Activated B cell treated with CpG ODN at 0.5 μM for 24 hours (primary cell): ENCODE measurements at places on chromosomes 2 and 18.

DNA sequence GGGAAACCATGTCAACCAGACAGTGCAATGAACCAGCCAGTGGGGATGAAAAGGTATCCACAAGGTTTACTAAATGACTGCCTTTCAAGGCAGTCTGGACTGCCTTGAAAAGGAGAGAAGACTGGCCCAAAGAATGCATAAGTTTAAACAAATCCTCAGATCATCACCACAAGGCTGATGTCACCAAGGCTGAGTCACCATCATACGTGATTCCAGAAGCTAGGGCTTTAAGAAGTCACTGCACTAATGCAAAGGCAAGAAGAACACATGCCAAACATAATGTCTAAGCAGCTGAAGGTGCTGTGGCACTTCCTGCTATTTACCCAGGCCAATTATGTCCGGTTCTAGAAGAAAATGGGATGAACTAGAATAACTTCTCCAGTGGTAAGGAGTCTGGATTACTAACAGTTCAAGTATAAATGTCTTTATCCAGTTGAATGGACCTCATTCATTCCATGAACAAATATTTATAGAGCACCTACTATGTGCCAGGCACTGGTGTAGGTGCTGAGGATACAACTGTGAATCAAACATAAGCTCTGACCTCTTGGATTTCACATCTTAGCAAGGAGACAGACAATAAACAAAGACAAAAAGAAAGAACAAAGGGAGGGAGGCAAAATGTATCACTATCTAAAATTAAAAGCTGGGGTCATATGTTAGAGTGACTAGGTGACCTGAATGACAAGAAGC lies 37.6 kb upstream of the ONECUT2 start:
- no peaks in the 10 kb centered on the region for H3K4me1 ChIP-seq
- H3K27ac ChIP-seq, result no peak overlapping the region
- no peak for DNase-seq
- H3K4me3 ChIP-seq, result no peak overlapping the region
- H3K27me3 ChIP-seq, result peaks cover 7% of the 10 kb centered on the region
- H3K36me3 ChIP-seq, result no peaks in the 10 kb centered on the region

GRCh38 chr18:9055185-9055584 lies 47.3 kb upstream of the NDUFV2 start:
- H3K27ac ChIP-seq, result no peak overlapping the region
- peaks cover 6% of the 10 kb centered on the region for H3K4me1 ChIP-seq
- DNase-seq, result no peak
- no peak overlapping the region for H3K4me3 ChIP-seq

- DNase-seq, result peak; percentile 50
- H3K27ac ChIP-seq, result peak overlapping the region; percentile 90
- H3K27me3 ChIP-seq, result peaks cover 3% of the 10 kb centered on the region
- peak overlapping the region; percentile 97 for H3K4me3 ChIP-seq
- H3K4me1 ChIP-seq, result peaks cover 26% of the 10 kb centered on the region
Measured at GRCh38 chr2:74554820-74555531, 456 bp downstream of the DOK1 start.

DNA sequence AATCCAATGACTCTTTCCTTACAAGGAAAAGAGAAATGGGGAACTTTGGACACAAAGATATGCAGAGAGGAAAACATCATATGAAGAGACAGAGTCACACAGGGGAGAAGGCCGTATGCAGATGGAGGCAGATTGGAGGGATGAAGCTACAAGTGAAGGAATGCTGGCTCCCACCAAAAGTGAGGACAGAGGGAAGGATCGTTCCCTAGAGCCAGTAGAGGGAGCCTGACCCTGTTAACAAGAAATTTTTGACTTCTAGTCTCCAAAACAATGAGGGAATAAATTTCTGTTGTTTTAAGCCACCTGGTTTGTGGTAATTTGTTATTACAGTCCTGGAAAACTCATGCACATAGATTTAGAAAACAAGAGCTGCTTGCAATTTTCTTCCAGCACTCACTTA lies 169.3 kb downstream of the PMAIP1 start:
- H3K36me3 ChIP-seq, result no peaks in the 10 kb centered on the region
- peaks cover 13% of the 10 kb centered on the region for H3K27me3 ChIP-seq
- H3K4me3 ChIP-seq, result no peak overlapping the region
- DNase-seq, result no peak
- no peaks in the 10 kb centered on the region for H3K4me1 ChIP-seq

GRCh38 chr2:36352701-36353100 lies 2.9 kb upstream of the CRIM1 start:
- peaks cover 26% of the 10 kb centered on the region for H3K4me1 ChIP-seq
- H3K4me3 ChIP-seq, result no peak overlapping the region
- no peaks in the 10 kb centered on the region for H3K36me3 ChIP-seq
- no peak overlapping the region for H3K27ac ChIP-seq
- DNase-seq, result no peak

- no peak overlapping the region for H3K27ac ChIP-seq
- peaks cover 2% of the 10 kb centered on the region for H3K4me1 ChIP-seq
- no peaks in the 10 kb centered on the region for H3K36me3 ChIP-seq
- peaks cover 5% of the 10 kb centered on the region for H3K27me3 ChIP-seq
- H3K4me3 ChIP-seq, result no peak overlapping the region
Measured at GRCh38 chr2:29309090-29310029, 194.1 kb downstream of the CLIP4 start.

DNA sequence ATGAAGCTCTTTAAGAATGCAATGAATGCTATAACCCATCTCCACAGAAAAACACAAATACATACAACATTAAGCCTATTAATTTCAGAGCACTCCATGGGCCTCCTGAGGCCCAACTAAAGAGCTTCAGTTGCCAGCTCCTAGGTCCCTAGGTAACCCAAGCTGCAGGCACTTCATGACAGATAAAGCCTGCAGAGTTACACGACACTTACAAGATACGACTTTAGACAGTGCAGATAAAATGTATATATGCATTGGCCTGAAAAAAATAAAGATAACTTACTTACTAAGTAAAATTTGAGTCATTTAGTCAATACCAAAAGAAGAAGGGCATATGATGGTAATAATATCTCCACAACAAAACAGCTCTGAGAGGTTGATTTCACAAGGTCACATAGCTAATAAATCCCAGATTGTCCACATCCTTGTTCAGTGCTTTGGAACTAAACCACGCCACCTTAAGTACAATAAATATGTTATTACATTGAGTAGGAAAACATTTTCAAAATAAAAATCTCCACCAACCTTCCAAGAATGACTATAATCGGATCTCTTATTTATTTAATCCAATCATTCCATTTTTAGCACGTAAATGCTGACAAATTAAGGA lies 3.4 kb downstream of the MAP4K3 start:
- peaks cover 20% of the 10 kb centered on the region for H3K4me1 ChIP-seq
- no peak overlapping the region for H3K27ac ChIP-seq
- H3K4me3 ChIP-seq, result no peak overlapping the region
- no peaks in the 10 kb centered on the region for H3K27me3 ChIP-seq

DNA sequence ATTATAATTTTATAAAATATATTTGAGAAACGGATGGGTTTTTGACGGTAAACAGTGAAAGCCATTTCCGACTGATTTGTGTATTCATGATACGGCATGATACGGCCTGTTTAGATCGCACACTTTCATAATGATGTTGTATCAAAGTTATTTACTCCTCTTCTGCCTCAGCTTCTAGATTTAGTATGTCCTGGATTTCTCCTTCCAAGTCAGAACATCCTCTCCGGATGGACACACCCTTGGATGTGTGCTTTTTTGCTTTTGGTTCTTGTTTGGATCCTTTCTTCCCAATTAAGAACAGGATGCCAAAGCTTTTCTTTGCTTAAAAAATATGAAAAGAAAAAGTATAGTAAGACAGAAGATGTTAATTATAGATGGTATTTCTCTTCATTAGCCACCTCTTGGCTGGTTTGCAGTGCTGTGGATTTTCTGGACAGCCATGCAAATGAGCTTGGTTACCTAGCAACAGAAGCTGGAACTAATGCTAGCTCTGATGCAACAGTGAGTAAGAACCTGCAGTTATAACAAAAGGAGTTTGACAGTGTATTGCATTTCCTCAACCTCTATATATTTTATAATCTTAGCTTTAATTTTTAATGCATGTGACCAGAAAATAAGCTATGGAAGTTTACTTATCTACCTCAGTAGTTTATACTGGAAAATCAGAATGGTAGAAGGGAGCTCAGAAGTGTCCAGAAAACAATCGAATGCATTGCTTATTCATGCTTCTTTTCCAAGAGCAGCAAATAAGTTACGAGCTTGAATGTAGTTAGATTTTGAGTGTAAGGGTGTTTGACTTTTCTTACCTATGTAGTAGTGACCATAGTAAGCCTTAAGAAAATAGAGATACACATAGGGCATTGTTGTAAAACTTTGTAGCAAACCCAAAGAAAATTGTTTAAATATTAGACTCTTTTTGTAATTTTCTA lies 27.9 kb downstream of the RMND5A start:
- no peak for DNase-seq
- H3K27ac ChIP-seq, result peak overlapping the region; percentile 85
- peaks cover 65% of the 10 kb centered on the region for H3K36me3 ChIP-seq
- peaks cover 46% of the 10 kb centered on the region for H3K4me1 ChIP-seq
- peak overlapping the region; percentile 44 for H3K4me3 ChIP-seq

GRCh38 chr2:181910028-181910831 lies 18.7 kb downstream of the ITPRID2 start:
- peaks cover 4% of the 10 kb centered on the region for H3K4me1 ChIP-seq
- H3K27ac ChIP-seq, result no peak overlapping the region
- H3K4me3 ChIP-seq, result no peak overlapping the region
- no peaks in the 10 kb centered on the region for H3K27me3 ChIP-seq

DNA sequence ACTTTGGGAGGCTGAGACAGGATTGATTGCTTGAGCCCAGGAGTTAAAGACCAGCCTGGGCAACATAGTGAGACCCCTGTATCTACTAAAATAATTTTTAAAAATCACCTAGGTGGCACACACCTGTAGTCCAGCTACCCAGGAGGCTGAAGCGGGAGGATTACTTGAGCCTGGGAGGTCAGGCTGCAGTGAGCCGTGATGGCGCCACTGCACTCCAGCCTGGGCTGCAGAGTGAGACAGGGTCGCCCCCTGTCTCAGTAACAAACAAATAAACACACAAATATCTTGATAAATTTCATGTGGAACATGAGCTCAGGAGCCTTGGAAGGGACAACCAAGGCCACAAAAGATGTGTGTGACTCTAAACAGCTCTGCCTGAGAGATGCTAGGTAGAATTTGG lies 11.7 kb upstream of the ANKRD53 start:
- H3K4me3 ChIP-seq, result no peak overlapping the region
- H3K27me3 ChIP-seq, result peaks cover 25% of the 10 kb centered on the region
- H3K4me1 ChIP-seq, result peaks cover 8% of the 10 kb centered on the region
- no peak overlapping the region for H3K27ac ChIP-seq
- DNase-seq, result no peak

- no peaks in the 10 kb centered on the region for H3K36me3 ChIP-seq
- DNase-seq, result no peak
- H3K27me3 ChIP-seq, result peaks cover 5% of the 10 kb centered on the region
Measured at GRCh38 chr18:25231327-25231691, 120.7 kb downstream of the ZNF521 start.

GRCh38 chr2:31523871-31524492 lies 56.8 kb downstream of the SRD5A2 start:
- H3K27ac ChIP-seq, result no peak overlapping the region
- H3K36me3 ChIP-seq, result no peaks in the 10 kb centered on the region
- no peak overlapping the region for H3K4me3 ChIP-seq
- no peak for DNase-seq
- peaks cover 30% of the 10 kb centered on the region for H3K27me3 ChIP-seq

DNA sequence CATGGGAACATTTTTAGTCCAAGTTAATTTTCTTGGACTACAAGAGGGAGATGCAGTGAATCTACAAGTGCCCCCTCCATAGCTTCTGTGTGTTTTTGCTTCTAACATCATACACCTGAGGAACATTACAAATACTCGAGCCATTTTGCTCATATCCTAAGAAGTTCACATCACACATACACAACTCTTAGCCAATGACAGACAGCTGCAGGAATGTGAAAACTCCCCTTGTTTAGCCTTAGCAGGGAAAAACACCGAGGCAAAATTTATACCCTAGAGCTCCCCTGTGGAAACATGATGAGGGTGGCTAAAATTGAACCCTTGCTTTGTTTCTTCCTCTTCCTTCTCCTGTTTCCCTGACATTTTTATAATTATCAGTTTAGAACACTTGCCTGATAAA lies 928.3 kb upstream of the NRXN1 start:
- H3K4me1 ChIP-seq, result no peaks in the 10 kb centered on the region
- no peak for DNase-seq
- no peaks in the 10 kb centered on the region for H3K27me3 ChIP-seq
- H3K36me3 ChIP-seq, result no peaks in the 10 kb centered on the region
- no peak overlapping the region for H3K4me3 ChIP-seq

GRCh38 chr2:119255760-119256581 lies 32.3 kb downstream of the STEAP3 start:
- H3K4me1 ChIP-seq, result no peaks in the 10 kb centered on the region
- H3K4me3 ChIP-seq, result no peak overlapping the region
- H3K36me3 ChIP-seq, result no peaks in the 10 kb centered on the region
- H3K27ac ChIP-seq, result no peak overlapping the region
- DNase-seq, result no peak

DNA sequence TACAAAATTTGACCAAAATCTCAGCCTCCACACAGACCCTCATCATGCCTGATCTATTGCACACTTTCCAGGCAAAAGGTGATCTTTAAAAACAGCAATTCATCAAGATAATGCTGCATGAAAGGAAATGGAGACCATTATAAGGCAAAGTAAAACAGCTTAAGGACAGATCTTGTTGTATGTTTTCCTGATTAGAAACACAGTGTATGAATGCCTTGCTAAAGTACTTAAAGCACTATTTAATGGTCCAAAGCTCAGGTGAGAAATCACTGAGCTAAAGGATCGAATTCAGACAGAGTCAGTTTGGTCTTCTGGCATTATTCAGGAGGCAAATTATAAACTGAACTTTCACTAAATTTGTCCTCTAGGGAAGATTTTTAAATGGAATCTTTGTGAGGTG lies 18.7 kb upstream of the FTCDNL1 start:
- H3K4me3 ChIP-seq, result no peak overlapping the region
- no peak for DNase-seq
- H3K27ac ChIP-seq, result no peak overlapping the region
- no peaks in the 10 kb centered on the region for H3K4me1 ChIP-seq
- H3K36me3 ChIP-seq, result peaks cover 2% of the 10 kb centered on the region

DNA sequence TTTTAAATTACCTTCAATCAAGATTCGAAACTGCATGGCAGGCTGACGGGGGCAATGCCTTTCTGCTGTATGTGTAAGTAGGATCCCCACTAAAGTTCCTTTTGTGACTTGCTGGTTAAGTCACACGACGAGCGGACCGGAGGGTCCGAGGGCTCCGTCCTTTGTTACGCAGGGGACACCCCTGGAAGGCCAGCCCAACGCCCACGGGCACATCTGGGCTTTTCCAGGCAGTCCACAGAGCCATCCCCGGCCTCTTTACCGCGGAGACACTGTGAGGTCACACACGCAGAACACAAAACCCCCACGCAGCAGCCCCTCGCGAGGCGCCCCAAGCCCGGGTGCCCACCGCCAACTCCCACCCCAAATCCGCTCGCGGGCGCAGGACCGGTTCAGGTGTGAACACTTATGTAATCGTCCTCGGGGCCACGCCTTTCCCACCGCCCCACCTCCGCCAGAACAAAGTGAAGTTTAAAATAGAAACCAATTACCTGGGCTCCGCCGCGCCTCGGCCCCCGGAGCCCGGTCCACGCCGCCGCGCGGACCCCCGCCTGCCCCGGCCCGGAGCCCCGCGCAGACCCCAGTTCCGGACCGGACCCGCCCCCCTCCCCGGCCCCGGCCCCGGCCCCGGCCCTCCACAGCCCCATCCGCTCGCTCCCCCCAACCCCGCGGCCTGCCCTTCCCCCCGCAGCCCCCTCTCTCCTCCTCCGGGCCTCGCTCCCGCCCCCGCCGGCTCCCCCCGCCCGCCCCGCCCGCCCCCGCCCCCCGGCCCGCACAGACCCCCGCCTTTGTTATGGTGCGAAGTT lies 4.2 kb downstream of the ZNF516 start:
- H3K27ac ChIP-seq, result peak overlapping the region; percentile 77
- peaks cover 17% of the 10 kb centered on the region for H3K36me3 ChIP-seq
- DNase-seq, result peak; percentile 44
- H3K4me1 ChIP-seq, result peaks cover 31% of the 10 kb centered on the region
- peak overlapping the region; percentile 90 for H3K4me3 ChIP-seq
- peaks cover 16% of the 10 kb centered on the region for H3K27me3 ChIP-seq
